ENCODE measurements at places on chromosomes 13 and 19. TPM values are rescaled to one million over a fixed set of nuclear protein-coding genes. Genes with fewer than 3 reads are reported as not detected.

- no peak for DNase-seq
Observed at GRCh38 chr19:46615966-46616365, 8.9 kb downstream of the PTGIR start.

LYPD5 gene
- 0.87 TPM for total RNA-seq

DNA sequence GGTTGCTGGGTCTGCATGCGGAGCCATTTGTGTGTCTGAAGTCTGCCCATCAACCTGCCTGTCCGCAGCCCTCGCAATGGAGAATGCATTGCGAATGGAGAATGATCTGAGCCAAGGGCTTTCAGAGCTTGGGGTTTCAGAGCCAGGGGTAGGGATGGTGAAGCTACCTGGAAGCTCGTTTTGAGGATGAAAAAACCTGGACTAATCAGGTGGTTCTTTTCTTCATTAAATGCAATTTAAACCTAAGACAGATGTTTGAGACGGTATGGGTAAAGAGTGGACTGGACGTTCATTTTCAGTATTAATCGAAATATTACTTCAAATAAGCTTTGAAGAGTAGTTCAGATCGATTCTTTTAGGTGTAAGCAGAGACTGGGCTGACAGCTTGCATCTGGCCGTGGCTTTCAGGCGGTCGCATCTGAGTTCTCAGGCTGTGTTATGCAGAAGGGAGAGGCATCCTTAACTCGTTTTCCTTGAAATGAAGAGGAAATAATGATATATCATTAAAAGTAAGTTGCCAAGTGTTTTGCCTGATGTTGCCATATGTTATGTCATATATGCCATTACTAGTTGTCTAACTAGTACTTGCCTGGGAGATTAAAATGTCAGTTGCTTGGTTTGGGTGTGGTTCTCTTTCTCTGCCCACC, 801 bp downstream of the MCF2L start:
- no peak for DNase-seq

DNA sequence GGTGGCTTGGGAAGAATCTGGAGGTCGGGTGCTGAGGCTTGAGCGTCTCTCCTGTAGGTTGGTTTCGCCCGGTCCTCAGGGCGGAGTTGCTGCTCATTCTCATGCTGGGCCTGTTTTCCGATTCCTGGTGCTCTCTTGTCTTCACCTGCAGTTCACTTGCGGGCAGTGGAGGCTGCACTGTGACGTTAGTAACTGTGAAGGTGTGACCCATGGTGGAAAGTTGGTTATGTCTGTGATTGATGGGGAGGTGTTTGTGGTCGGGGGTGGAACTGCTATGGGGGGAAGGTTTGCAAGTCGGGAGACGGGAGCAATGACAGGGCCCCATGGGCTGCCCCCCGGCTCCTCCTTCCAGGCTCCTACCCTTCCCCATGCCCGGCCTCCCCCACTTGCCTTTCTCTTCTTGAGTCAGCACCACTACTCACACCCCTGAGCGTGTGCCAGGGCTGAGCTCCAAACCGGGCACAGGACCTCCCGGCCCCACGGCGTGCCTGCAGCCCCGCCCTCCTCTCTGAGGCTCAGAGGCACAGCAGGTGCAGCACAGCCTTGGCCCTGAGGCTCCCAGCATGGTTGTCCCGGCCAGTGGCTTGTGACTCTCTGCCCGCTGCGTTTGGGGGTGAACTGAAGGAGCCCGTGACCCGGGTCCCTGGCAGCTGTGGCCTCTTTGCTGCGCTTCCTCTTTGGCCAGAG, 79.1 kb downstream of the ATP11A start:
- no peak for DNase-seq

GRCh38 chr13:107617527-107617926, 597.8 kb downstream of the LIG4 start:
- DNase-seq = no peak
